Psoas muscle (tissue), 8 donors: ENCODE measurements at places on chromosomes 4 and X. TPM values are rescaled to one million over a fixed set of nuclear protein-coding genes. Genes with fewer than 3 reads are reported as not detected.
A peak's percentile ranks its signal among the peaks of the same experiment; 100 is the strongest.

Gene GRIA2
- not detected for total RNA-seq

Gene MAML3
- 2.7 TPM for total RNA-seq

Gene GUCY1B1
- total RNA-seq = 4.7 TPM

Gene OTUD6A
- total RNA-seq = not detected

Gene SEL1L3
- 1.4 TPM for total RNA-seq

Gene PPEF1
- not detected for total RNA-seq

Gene F8A3
- 6.1 TPM for total RNA-seq

Gene TGIF2LX
- not detected for total RNA-seq

Gene SCRG1
- not detected for total RNA-seq

Gene EDNRA
- total RNA-seq = 2.2 TPM

Gene CNGA1
- 0.50 TPM for total RNA-seq

DNA sequence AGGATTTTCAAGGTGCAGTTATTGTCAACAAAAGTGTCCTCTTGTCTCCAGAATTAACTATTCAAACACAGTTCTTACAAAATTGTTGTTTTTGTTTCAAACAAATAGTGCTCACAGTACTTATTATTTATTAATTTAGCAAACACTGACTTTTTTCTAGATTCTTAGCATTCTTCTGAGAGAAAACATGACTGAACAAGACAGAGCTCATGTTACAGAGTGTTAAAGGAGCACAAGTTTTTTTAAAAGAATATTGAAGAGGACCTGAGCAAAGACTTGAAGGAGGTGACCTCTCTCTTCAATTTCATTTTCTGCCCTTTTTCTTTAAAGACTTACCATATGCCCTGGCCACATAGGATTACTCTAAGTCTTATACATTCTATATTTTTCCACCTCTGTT, 2220.3 kb upstream of the AGA start:
- no peak for DNase-seq

- no peak for DNase-seq
Measured at GRCh38 chr4:80680934-80681333, 345.4 kb downstream of the CFAP299 start.

GRCh38 chr4:159758061-159758460, 655.2 kb downstream of the RAPGEF2 start:
- no peak for DNase-seq

DNA sequence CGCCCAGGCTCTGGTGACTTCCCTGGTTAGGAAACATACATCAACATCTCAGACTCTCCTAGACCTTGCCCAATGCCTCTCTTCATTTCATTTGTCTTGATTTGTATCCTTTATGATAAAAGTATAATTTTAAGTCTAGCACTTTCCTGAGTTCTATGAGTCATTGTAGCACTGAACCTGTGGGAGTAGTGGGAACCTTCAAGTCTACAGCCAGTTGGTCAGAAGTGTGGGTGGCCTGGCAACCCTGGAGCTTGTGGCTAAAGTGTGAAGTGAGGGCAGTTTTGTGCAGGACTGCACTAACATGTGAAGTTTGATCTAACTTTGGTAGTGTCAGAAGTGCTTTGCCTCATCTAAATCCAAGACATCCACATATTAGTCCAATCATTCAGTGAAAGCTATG, 259.3 kb upstream of the IGFBP7 start:
- DNase-seq = no peak

DNA sequence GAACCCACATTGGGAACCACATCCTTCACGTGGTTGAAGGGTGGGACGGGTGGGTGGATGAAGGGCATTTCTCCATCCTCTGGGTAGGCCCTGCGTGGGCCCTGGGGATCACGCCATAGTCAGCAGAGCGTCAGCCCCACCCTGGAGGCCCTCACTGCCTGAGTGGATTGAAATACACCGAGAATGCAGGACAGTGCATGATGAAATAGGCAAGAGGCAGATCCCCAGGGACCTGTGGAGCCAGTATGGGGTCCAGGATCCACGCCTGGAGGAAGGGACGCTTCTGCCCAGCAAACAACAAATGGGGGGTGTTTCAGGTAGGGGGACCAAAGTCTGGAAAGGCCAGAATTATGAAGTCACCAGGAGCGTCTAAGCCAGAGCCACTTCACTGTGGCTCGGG, 19.4 kb downstream of the EVC start:
- no peak for DNase-seq

- no peak for DNase-seq
Measured at GRCh38 chrX:11010476-11010875, 100.7 kb upstream of the HCCS start.

- no peak for DNase-seq
Measured at GRCh38 chrX:36510736-36511135, 497.4 kb upstream of the FAM47C start.

DNA sequence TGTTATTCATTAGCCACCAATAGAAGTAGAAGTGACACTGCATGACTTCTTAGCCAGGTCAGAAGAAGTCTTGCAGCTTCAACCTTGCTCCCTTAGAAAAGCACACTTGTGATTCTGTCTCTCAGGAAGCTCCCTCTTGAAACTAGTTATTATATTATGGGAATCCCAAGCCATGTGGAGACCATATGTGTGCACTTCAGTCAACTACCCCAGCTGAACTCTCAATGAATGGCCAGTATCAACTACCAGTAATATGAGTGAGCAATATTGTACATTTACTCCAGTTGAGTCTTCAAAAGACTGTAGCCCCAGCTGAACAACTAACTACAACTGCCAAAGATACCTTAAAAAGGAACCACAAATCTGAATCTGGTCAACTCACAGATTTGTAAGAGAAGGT, 77.1 kb upstream of the GABRA3 start:
- no peak for DNase-seq

- DNase-seq = no peak
Measured at GRCh38 chr4:153912301-153912700, 123.4 kb upstream of the SFRP2 start.

GRCh38 chr4:165184220-165184619, 23.1 kb upstream of the KLHL2 start:
- DNase-seq = no peak

DNA sequence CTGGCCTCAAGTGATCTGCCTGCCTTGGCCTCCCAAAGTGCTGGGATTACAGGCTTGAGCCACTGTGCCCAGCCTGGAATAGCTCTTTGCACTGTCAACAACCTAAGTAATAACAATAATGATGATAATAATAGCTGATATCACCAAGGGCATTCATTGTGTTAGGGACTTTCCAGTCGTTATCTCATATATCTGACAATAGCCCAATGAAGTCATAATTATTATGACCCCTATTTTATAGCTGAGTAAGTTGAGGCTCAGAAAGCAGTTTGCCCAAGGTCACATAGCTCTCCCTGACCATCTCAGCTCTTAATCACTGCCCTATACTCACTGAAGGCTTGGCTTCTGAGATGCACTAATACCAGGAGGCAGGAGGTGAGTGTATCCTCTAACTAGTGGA, 18.7 kb upstream of the MAP7D3 start:
- no peak for DNase-seq

GRCh38 chr4:173211838-173212237, 43.2 kb downstream of the GALNT7 start:
- DNase-seq = no peak

GRCh38 chr4:152359208-152360044, 176.5 kb downstream of the FBXW7 start:
- no peak for DNase-seq

DNA sequence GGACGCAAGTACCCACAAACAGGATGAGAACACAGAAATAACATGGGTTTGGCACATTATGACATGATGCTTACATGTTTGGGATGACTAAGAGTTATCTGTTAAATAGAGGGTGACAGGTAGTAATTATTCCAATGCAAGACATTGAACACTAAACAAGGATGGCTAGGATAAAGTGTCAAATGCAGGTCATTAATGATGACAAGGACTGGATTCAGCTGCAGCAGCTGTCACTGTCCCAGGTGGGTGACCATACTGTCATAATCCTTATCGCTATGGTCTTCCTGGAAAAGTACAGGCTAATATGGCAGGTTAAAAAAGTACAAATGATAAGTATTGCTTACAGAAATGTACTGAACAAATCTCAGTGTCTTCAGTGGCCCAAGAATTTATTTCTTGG, 123.9 kb downstream of the ANTXR2 start:
- DNase-seq = no peak

- no peak for DNase-seq
Measured at GRCh38 chrX:46381630-46382029, 163.6 kb downstream of the ZNF674 start.

DNA sequence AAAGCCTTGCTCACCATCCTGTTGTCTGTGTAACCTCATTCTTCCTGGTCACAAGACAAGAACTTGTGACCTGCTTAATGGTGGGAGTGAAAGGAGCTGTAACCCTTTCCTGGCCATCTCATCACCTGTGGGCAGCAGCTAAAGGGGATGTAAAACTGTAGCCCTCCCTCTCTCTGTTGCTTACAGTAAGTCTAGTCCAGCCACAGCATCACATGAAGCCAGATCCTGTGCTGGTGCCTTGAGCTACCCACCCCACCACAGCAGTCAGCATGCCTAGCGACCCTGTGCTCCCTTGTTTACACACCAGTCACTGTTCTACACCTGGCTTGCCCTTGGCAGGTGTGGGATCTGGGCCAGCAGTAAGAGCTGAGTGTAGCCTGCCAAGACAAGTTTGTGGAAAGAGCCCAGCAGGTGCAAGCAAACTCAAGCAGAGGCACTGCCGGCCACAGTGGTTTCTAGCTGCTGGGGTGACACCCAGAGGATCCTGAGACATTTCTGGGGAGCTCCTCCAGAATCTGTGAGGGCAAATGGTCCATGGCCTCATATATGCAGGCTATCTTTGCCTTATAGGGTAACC, 41.0 kb downstream of the UGT2B28 start:
- DNase-seq = no peak

- DNase-seq = no peak
Measured at GRCh38 chr4:83112231-83112630, 2.3 kb downstream of the PLAC8 start.

GRCh38 chr4:54784161-54784671, 126.5 kb downstream of the KIT start:
- peak; percentile 77 for DNase-seq

DNA sequence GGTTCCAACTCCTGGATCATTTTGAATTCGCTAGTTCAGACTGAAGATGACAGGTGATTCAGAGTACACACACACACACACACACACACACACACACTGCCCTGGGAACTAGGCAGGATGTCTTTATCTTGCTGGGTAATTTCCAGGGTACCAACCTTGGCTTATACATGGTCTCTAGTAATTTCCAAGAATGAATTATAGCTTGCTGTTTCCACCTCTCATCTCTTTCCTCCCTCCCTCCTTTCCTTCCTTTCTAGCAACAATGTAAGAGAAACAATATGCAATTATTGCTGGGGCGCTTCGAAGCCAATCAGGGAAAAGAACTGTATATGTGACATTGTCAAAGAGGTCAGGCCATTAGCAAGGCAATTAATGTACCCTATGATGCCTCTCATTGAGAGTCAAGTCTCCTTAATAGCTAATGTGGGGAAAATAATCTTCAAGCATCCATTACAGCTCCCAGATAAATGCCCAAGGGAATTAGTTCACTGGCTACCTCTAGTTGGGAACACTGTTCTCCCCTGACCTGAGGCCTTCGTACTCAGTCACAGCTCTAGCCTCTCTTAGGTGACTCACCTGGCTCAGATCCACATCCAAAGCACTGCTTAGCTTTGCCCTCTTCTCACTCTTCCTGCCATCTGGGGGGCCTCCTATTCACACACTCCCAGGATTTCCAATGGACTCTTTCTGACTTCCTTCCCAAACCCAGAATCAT, 311.5 kb downstream of the PPP1R2C start:
- DNase-seq = no peak

DNA sequence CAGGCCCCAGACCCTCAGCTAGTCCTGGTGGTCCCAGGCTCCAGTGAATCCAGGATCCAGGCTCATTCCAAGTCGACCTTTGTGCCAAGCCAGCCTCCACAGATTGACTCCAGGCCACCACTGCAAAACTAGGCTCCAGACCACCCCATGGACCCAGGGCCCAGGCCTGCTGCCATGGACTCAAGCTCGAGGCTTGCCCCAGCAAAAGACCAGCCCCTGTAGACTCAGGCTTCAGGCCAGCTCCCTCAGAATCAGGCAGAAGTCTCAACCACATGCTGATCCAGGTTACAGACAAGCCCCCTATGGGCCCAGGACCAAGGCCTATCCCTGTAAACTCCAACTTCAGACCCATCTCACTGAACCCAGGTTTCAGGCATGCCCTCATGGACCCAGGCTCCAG, 692.4 kb downstream of the PCDH19 start:
- DNase-seq = no peak

- DNase-seq = peak; percentile 48
Measured at GRCh38 chrX:40152173-40152711, 54.5 kb upstream of the BCOR start.
